ENCODE measurements at places on chromosomes 1 and 21. TPM values are rescaled to one million over a fixed set of nuclear protein-coding genes. Genes with fewer than 3 reads are reported as not detected.

The MATN1 gene
- not detected for total RNA-seq

The FMO1 gene
- not detected for total RNA-seq

The KRTAP6-1 gene
- total RNA-seq, result not detected

The NOTCH2NLA gene
- 9.7 TPM for total RNA-seq

The NUF2 gene
- 11.2 TPM for total RNA-seq

The C1orf94 gene
- total RNA-seq, result not detected

The LCE3D gene
- not detected for total RNA-seq

The SORT1 gene
- total RNA-seq, result 8.9 TPM

The EPHA10 gene
- total RNA-seq, result not detected

All from epithelial cell of alveolus of lung (primary cell).